ENCODE measurements at places on chromosomes 4 and X.
A peak's percentile ranks its signal among the peaks of the same experiment; 100 is the strongest.

- no peak for DNase-seq
Measured at GRCh38 chr4:150679765-150680343, 97.9 kb downstream of the MAB21L2 start.

GRCh38 chr4:149344436-149344835, 471.2 kb downstream of the IQCM start:
- DNase-seq = no peak

- DNase-seq = peak; percentile 17
Measured at GRCh38 chr4:157115613-157116335, 39.8 kb downstream of the GLRB start.

GRCh38 chrX:2582667-2583066, 81.9 kb upstream of the DHRSX start:
- no peak for DNase-seq

- DNase-seq = no peak
Measured at GRCh38 chrX:39427906-39428305, 626.6 kb downstream of the MID1IP1 start.

DNA sequence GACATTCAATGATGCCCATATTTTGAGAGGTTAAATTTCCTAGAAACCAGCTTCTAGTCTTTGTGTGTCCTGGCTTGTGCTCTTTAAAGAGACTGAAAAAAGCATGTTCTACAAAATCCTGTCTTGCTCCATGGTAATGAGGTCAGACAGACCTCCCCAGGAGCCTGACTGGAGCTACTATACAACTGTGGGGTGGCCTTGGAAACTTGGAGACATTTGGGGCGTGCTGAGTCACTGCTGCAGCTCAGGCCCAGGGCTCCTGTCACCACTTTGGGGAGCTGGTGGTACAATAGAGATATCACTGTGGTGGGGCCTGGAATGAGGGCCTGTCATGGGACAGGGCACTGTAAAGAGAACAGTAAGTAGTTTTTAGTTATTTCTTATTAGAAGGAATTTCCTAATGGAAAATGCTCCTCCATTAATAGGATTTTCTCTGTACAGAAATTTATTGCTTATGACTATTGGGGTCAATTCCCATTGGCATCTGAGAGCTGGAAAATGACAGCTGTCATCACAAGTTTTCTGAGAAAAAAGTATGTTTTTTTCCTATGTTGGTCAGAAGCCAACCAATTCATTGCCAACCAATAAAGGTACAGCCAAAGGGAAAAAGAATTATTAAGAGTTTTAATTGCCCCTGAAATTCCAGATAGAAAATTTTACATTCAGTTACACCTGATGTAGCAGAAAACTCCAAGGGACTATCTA, 207.4 kb upstream of the JADE1 start:
- DNase-seq = no peak

DNA sequence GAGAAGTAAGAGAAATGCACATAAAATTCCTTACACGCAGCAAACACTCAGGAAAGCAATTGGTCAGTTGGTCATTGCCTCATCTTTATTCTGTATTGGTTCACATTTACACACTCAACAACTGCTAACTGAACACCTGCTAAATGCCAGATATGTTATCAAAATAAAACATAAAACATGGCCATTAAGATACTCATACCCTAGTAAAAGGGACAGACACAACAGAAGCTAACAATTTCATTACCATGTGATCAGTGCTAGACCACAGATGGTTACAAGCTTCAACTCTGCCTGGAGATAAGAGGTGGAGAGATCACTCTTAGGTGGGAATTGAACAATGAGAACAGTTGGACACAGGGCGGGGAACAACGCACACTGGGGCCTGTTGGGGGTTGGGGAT, 26.2 kb downstream of the TEC start:
- DNase-seq = no peak

DNA sequence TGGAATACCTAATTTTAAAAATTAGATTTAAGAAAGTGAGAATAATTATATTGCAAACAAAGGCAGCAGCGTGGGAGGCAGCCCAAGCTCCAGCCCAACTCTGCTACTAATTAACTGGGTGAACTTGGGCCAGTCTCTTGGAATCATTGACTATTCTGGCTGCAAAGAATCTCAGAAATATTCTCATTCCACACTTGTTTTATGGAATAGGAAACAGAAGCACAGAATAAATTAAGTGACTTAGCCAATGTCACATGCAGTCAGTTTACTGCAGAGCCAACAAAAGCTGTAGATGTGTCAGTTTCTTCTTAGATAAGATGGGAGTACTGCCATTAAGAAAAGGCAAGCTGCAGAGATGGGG, 132.6 kb upstream of the FAM9B start:
- no peak for DNase-seq

DNA sequence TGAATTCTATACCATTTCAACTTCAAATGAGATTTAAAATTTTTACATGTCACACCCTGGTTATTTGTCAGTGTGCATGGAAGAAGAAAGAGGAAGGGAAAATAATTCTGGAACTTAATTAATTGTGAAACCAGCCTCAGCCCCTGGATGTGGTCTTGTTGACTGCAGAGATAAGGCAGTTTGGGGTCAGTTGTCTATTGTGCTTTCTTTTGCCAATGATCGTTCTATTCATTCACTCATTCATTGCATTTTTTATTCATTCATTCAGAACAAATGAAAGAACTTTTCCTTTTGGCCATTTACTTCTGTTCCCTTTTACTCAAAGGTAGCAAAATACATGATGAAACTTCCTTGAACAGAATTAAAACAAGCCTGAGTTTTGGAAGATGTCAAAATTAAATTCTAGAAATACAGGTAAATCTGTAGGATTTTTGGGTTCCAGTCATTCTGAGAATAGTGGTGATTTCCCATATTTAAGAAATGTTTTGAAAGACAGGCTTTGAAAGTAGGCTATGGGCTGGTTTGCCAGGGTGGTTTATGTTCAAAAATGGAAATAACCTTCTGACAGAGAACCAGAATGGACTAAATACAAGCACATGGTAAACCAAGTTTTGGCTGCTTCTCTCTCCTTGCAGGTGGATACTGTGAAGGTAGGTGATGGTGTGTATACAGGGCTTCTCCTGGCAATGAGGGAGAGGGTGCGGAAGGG, 35.7 kb downstream of the PARM1 start:
- DNase-seq = no peak

GRCh38 chrX:3529466-3530010, 183.1 kb upstream of the MXRA5 start:
- DNase-seq = no peak

GRCh38 chrX:37010496-37010895, 2.3 kb downstream of the FAM47C start:
- no peak for DNase-seq

DNA sequence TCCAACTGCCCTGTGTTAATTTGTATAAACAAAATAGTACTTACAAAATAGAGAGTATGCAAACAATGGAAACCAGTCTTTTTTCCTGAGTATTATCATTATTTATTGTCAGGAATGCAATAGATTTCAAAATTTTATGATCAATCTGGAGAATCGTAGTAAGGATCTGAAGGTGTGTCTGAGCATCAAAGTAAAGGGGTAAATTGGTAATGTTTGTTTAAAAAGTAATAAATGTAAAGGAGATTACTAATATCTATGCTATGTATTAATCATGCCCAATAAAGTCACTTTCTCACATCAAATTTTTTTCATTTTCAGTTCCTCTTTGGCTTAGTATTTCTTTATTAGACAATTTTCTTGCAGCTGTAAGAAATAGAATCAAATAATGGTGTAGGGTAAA, 1507.1 kb upstream of the PCDH7 start:
- DNase-seq = no peak

DNA sequence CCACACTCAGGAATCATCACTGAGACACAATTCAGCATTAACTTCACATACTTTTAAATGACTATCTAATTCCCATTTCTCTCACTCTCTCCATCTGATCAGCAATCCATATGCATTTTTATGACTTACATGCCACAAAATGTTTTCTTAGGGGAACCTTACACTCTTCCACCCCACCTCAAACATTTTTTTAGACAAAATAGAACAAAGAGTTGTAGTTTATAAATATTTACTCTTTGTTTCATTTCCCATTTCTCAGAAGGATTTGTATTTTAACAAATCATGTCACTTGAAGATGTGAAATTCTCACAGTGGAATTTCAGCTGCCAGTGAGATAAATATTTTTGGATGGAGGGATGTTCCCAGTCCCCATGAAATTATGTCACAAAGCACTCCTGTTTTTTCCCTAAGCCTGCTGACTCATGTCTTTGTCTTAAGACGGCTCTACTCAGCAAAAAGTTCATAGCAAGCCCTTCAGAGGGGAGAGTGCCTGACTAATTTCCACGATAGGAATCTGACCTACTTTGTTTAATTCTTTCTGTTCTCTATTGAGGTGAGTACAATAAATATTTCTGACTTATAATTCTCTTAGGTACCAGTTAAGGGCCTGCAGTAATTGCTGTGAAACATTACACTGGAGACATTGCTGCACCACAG, 257.7 kb downstream of the THOC2 start:
- no peak for DNase-seq

- DNase-seq = no peak
Measured at GRCh38 chr4:184345573-184345922, 127.9 kb upstream of the ENPP6 start.

GRCh38 chrX:82292803-82293202, 1090.9 kb downstream of the SH3BGRL start:
- DNase-seq = no peak

DNA sequence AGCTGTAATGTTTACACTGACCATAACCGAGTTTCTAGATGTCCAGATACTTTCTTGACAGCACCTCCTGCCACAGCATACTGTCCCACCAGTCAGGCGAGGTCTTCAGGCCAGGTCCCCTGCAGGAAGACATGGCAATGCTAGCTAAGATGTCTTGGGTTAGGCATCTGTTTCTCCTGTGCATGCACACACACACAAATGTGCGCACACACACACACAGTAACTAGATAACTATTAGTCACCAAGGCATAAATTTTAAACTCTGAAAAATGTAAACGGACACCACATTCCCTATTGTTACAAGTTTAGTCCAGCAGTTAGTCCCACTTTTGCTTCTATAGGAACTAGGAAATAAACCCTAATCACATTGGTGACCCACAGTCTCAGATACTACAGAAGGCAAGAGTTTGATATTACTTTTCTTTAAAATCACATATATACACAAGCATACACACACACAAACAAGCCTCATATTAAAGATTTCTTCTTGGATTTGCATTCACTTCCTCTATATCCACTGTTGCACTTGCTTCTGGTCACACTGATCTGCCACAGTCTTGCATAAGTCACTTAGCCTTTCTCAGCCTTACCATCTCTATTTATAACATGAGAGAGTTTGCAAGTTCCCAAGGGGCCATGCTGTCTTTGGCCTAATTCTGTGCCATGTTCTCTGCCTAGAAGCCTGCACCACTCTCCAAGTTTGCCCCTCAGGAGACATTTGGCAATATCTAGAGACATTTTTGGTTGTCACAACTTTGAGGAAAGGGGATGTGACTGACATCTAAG, 32.2 kb downstream of the IL21 start:
- peak; percentile 16 for DNase-seq

GRCh38 chr4:176357359-176358082, 37.8 kb downstream of the SPCS3 start:
- DNase-seq = no peak

DNA sequence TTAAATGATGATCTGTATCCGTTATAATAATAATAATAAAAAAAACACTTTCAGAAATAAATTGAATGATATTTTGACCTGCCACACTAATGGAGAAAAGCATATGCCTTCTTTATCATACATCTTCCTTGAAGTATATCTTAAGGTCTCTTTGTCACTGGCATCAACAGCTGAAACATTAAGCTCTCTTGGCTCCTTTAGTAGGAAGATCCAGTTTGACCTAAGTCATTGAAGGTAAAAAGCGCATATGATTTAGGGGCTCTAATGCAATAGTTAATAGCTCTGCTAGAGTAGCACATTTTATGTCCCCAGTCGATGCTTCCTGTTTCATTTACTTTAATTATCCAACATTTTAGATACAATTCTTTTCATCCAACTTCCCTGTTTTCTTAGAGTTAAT, 1010.8 kb downstream of the STPG2 start:
- no peak for DNase-seq

DNA sequence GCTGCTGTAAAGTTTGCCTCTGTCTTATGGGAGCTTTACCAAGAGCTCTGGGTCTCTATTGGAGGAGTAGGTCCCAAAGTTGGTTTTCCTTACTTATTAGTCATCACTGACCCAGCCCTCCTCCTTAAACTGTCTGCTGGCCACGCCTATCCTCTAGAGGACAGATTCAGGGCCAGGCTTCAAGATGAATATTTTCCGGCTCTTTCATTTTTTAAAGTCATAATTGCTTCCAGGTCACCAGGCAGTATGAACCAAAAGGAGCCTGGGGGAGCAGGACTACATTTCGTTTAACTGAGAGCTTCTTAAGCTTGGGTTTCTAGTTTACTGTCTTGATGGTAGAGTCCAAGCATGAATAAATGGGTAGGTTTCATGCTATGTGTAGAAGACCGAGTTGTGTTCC, 13.7 kb downstream of the BCORL1 start:
- peak; percentile 12 for DNase-seq

GRCh38 chr4:152610131-152610530, 69.7 kb downstream of the TMEM154 start:
- DNase-seq = no peak

DNA sequence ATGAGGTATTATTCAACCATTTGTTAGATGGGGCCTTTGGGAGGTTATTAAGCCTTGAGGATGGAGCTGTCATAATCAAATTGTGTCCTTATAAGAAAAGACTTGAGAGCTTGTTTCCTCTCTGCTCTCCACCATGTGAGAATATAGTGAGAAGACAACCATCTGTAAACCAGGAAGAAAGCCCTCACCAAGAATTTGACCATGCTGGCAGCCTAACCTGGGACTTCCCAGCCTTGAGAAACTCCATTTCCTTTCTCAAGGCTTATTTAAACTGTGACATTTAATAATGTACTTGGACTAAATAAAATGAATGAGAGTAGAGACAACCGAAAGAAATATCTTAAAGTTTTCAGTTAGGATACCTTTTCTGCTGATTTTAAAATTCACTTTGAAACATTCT, 83.7 kb upstream of the GC start:
- no peak for DNase-seq

- peak; percentile 46 for DNase-seq
Measured at GRCh38 chr4:8185295-8185694, 13.8 kb upstream of the SH3TC1 start.

GRCh38 chr4:52036886-52037530, 1.1 kb downstream of the SGCB start:
- DNase-seq = no peak

DNA sequence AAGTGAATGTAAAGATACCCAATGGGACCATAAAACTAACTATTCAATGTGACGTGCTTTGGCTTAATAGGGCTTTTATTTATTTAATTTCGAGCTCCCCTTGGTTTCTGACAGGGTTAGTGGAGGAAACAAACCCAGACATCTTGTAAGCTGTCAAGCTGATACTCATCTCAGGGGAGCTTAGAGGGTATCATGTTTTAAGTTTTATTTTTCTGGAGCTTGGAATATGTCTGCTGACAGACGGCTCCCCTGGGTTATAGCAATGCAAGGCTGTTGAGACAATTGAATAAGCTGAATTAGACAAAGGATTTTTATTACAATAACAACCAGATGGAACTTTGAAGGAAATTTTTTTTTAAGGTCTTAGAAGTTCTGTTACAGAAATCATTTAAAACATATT, 456.5 kb downstream of the IL1RAPL1 start:
- DNase-seq = no peak

Measured in AG04449 (cell line).